ENCODE measurements at places on chromosomes 2 and 18.

DNA sequence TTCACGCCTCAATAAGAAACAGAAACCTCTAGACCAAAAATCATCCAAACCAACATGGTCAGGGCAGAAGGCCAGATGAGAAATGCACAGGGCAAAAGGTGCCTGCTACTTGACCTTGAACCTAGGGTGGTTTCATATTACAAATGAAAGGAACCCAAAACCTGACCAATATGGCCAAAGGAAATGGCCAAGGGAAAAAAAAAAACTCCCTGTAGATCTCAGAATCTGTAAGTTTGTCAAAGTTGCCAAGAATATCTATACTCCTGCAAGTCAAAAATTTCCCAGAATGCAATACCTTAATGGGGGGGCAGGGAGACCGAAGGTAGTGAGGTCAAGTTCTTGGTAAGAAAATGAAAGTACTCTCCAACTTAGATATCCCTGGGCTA lies 47.2 kb downstream of the HIBCH start:
- no peak for DNase-seq

GRCh38 chr2:42286268-42286946 lies 74.6 kb downstream of the COX7A2L start:
- no peak for DNase-seq

- no peak for DNase-seq
These were observed 21.8 kb downstream of the ATAD2B start for GRCh38 chr2:23905155-23905554.

DNA sequence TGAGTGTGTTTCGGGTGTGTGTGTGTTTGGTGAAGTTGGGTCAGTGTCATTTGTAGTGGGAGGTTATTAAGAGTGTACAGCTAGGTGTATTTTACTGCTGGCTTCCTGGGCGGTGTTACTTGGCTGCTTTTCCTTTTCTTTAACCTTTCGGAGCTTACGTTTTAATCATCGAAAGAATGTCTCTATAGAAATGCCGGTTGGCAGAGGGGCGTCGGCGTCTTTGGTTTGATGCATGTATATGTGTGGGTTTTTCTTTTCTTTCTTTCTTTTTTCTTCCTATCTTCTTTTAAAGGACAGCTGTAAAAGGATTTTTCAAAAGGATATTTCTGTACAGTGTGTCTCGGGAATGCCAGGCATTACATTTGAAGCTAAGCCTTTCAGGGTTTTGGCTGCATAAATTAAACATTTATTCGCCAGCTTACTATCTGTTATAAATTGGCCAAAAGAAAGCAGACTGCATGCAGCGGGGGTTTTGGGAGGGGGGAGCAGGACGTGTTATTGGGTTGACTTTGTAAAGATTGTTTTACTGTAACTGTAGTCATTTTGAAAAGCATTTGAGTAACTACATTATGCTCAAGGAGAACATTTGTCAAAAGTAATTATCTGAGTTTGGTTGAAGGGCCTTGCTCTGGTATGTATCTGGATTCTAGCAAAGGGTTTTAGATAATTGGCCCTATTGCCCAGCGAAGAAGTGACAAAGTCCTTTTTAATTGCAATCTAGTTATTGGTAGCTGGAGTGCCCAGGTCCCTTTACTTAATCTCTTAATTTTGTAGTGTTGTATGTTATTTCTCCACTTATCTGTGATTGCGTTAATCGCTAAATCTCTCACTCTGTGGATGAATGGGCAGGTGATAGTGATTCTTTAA lies 1.6 kb downstream of the ASXL3 start:
- no peak for DNase-seq

GRCh38 chr18:56973487-56973886 lies 173.4 kb upstream of the BOD1L2 start:
- DNase-seq = no peak

Data from stimulated activated CD4-positive, alpha-beta T cell treated with anti-CD3 and anti-CD28 coated beads, Interleukin-2, amount 100 ng/mL, for 48 hours (primary cell).